ENCODE measurements at places on chromosomes 12 and 14. TPM values are rescaled to one million over a fixed set of nuclear protein-coding genes. Genes with fewer than 3 reads are reported as not detected.
A peak's percentile ranks its signal among the peaks of the same experiment; 100 is the strongest.

GRCh38 chr14:30748343-30748742 is 126.0 kb upstream of the COCH start:
- H3K36me3 ChIP-seq, result no peaks in the 10 kb centered on the region
- no peaks in the 10 kb centered on the region for H3K27me3 ChIP-seq
- no peaks in the 10 kb centered on the region for H3K4me1 ChIP-seq
- no peak overlapping the region for H3K27ac ChIP-seq

The PRORP gene
- total RNA-seq, result 12.6 TPM

DNA sequence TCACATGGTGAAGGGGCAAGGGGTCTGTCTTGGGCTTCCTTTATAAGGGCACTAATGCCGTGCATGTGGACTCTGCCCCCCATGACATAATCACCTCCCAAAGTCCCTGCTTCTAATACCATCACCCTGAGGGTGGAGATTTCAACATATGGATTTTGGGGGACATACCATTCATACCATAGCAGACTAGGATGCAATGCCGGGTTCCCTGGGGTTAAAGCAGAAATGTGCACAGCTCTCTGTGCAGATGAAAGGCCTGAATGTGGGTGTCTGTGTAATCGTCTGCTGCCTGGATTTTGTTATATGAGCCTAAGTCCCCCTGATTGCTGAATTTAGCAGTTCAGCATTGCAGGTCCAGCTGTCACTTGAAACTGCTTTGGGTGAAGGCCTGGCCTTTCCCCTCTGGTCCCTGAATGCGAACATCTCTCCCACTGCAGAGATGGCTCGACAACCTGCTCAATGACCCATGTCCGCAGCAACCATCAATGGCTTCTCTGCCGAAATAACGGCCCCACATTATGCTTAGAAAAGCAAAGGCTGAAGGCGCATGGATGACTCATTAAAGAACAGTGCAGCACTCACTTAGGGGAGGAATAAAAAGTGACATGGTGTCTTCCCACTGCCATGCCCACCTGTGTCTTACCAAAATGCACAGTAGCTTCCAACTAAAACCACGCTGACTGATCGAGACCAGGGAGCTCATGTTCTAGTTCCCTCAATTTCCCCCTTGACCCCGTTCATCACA is 286.3 kb downstream of the DPF3 start:
- H3K4me3 ChIP-seq, result no peak overlapping the region
- no peaks in the 10 kb centered on the region for H3K36me3 ChIP-seq
- H3K27ac ChIP-seq, result no peak overlapping the region
- H3K4me1 ChIP-seq, result no peaks in the 10 kb centered on the region

- DNase-seq, result no peak
- H3K4me1 ChIP-seq, result no peaks in the 10 kb centered on the region
- no peak overlapping the region for H3K4me3 ChIP-seq
- H3K36me3 ChIP-seq, result no peaks in the 10 kb centered on the region
Observed at GRCh38 chr14:95886366-95887056, 9.9 kb downstream of the TUNAR start.

GRCh38 chr12:89349814-89350213 is 2.5 kb downstream of the DUSP6 start:
- peak overlapping the region; percentile 84 for H3K4me3 ChIP-seq
- peak overlapping the region; percentile 100 for H3K27ac ChIP-seq
- H3K4me1 ChIP-seq, result peaks cover 51% of the 10 kb centered on the region
- DNase-seq, result no peak
- H3K36me3 ChIP-seq, result peaks cover 22% of the 10 kb centered on the region

DNA sequence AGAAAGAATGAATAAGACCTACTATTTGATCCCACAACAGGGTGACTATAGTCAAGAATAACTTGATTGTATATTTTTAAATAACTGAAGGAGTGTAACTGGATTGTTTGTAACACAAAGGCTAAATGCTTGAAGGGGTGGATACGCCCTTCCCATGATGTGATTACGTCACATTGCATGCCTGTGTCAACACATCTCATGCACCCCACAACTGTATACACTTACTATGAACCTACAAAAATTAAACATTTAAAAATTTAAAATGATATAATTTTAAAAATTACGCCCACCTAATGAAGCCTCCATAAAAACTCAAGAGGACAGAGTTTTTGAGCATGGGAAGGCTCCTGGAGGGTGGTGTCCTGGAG is 94.5 kb downstream of the SCARB1 start:
- H3K27me3 ChIP-seq, result no peaks in the 10 kb centered on the region
- no peaks in the 10 kb centered on the region for H3K36me3 ChIP-seq
- H3K4me3 ChIP-seq, result no peak overlapping the region
- peaks cover 40% of the 10 kb centered on the region for H3K4me1 ChIP-seq
- no peak for DNase-seq

DNA sequence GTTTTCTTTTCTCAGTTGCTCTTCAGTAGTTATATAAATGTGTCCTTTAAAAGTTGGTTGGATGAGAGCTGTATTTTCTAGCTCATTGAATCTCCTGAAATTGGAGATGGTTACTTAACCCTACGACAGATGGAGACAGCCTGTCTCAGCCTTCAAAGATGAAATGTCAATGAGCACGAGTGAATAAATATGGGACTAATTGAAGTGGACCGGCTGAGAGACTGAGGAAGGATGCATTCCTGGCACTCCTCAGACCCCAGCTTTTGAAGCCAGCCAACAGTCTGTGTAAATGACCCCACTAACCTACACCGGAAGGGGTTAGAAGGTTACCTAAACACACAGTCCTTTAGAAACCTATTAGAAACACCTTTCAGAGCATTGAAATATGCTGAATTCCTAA is 46.6 kb downstream of the PDZRN4 start:
- no peak for DNase-seq
- no peaks in the 10 kb centered on the region for H3K4me1 ChIP-seq
- no peaks in the 10 kb centered on the region for H3K27me3 ChIP-seq
- no peaks in the 10 kb centered on the region for H3K36me3 ChIP-seq

The IAPP gene
- total RNA-seq, result not detected

The CEP128 gene
- 1.3 TPM for total RNA-seq

- H3K4me3 ChIP-seq, result no peak overlapping the region
- H3K27ac ChIP-seq, result peak overlapping the region; percentile 21
- no peak for DNase-seq
- H3K36me3 ChIP-seq, result no peaks in the 10 kb centered on the region
Observed at GRCh38 chr12:109735825-109736551, 22.4 kb downstream of the FAM222A start.

The TTC7B gene
- total RNA-seq, result 45.5 TPM

Data from right atrium auricular region (tissue), 2 donors.